NCI-H146 (cell line): ENCODE measurements at places on chromosomes 4 and X.

DNA sequence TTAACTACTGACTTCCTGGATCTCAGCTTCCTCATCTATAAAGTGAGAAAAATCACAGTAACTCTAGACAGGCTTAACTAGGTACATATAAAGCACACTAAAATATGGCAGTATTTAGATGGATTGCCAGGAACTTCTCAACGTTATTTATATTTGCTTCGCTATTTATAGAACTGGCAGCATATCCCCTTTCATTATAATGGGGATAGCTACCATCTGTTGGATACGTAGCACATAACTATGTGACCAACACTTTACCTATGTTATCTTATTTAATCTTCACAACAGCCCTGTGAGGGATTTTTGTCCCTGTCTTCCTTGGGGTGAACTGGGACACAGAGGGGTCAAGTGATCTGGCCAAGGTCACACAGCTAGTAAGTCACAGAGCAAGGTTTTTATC is 64.6 kb downstream of the ENPEP start:
- DNase-seq = no peak

DNA sequence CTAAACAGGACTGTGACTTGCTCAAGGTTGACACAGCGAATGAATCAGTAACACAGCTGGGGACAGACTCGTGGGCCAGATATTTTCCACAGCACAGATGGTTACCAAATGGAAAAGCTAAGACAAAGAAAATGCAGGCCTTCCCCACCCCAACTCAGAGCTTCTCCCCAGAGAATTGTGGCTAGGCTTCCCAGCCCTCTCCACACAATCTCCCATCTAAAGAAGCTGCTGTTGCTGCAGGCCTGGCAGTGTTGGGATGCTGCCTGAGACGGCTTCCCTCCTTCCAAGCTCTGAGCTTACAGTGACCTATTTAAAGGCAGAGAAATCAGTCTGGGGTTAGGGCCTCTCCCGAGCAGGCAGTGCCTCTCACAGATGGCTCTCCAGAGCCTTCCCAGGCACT is 46.5 kb upstream of the PGRMC1 start:
- DNase-seq = no peak

DNA sequence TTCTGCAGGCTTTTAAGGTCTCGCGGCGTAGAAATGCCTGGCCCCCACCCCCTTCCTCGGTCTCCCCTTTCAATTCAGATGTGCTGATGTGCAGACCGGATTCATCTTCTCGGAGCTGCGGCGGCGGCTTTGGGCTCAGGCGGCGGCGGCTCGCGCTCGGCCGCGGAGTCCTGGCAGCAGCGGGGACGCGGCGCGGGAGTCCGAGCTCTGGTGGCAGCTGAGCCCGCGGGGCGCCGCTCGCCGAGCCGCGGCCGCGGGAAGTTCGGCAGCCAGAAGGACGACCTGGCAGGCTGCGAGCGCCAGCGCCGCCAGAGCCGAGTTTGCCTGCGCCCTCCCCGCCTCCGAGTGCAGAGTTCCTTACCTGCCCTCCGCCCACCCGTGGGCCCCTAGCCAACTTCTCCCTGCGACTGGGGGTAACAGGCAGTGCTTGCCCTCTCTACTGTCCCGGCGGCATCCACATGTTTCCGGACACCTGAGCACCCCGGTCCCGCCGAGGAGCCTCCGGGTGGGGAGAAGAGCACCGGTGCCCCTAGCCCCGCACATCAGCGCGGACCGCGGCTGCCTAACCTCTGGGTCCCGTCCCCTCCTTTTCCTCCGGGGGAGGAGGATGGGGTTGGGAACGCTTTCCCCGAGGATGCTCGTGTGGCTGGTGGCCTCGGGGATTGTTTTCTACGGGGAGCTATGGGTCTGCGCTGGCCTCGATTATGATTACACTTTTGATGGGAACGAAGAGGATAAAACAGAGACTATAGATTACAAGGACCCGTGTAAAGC is 448 bp downstream of the TLL1 start:
- DNase-seq = peak; percentile 76

GRCh38 chr4:137389911-137390520 is 142.3 kb downstream of the PCDH18 start:
- DNase-seq = no peak

DNA sequence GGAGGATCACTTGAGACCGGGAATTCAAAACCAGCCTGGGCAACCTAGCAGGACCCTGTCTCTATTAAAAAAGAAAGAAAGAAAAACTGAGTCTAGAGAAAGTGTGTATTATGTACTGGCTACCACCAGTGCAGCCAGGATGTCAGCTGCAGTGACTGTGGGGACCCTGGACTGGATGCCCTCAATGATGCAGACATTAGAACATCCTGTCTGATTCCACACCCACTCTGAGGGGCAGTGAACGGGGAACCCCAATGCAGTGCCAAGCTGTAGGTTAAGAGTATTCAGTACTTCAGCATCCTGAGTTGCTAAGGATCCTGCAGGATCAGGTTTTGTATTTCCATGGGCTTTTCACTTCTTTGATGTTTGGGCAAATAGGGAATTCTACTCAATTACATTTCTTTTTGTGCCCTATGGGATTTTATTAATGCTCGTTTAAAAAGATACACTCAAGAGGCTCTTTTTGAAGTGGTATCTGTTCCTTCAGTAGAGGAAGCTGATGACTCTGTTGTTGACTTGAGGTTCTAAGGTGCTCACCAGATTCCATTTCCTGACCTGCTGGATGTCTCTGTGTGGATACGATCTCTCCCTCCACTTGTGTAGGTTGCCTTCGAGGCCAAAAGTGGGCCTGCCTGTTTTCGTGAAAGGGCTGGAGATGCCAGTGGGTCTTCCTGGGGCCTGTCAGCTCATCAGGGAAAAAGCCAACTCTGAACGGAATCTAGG is 85.9 kb upstream of the CLCN4 start:
- DNase-seq = no peak

- no peak for DNase-seq
These were observed 21.9 kb downstream of the NSG1 start for GRCh38 chr4:4408576-4409335.

DNA sequence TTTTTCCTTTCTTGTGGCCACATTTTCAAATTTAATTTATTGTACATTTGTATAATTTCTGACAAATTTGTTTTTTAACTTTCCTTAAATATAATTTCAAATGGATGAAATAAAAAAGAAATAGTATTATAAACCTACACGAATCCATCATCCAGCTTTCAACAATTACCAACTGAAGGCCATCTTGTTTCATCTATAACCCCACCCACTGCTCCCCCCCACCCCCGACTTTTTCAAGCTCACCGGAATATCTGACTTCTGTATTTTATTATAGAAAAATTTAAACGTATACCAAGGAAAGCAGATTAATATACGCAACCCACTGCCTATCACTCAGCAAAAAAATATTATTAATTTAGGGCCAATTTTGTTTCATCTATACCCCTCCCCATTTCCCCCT is 1.1 kb downstream of the MORF4L2 start:
- no peak for DNase-seq

- peak; percentile 11 for DNase-seq
These were observed 750 bp downstream of the ARMCX5 start for GRCh38 chrX:102599951-102600579.

DNA sequence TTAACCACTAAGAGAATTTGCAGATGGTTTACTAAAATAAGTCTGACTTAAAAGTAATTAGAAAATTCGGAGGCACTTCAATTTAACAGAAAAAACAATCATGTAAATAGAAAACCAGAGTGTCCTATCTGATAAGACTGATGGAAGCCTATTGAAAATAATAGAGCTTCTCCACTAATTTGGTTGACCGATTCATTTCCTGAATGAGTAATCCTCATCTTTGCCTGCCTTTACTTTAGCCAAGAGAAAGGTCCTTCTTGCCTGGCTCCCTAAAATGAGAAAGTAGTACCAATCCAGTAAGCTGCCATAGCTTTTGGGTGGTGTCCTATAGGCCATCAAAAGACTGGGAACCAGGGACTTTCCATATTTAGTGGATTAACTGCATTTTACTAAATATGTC is 48.4 kb downstream of the KCNIP4 start:
- DNase-seq = no peak

GRCh38 chr4:79687006-79687405 is 279.0 kb upstream of the GK2 start:
- no peak for DNase-seq

DNA sequence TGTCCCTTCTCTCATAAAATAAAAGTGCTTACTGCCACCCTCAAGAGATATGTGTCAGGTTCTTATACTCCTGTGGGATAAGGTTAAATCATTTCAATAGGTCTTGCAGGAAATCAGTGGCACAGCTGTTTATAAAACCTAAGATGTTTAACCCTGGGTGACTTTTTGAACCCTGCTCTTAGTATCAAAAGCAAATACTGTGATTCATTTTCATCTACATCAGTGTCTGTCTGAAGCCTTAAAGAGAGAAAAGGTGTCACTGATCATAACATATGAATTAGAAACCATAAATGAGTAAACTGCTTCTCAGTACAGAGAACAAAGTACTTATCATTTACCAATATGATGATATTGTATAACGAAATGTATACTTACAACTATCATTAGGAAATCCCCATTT is 59.0 kb downstream of the CCSER1 start:
- DNase-seq = no peak

- DNase-seq = no peak
These were observed 27.5 kb upstream of the CWH43 start for GRCh38 chr4:48958582-48958981.

GRCh38 chr4:113878668-113879067 is 100.8 kb downstream of the ARSJ start:
- peak; percentile 28 for DNase-seq

DNA sequence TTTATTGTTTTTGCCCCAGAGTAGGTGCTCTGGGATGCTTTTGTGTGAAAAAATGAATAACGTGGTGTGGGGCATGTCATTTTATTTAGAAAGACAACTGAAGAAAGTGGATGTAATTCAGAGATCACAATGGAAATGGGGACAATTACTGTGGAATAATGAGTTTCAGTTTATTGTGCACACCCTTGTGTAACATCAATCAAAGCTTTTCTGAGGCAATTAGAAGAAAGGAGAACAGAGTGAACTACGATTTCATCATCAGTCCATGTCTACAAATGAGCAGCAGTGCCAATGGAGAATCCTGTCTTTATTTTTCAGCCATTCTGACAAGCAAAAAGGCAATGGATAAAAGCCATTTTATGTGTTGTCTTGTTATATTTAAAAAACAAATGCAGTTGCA is 339.2 kb downstream of the TMA16 start:
- DNase-seq = no peak

- no peak for DNase-seq
These were observed 52.4 kb upstream of the GUCY1A1 start for GRCh38 chr4:155614111-155614762.

GRCh38 chr4:42750091-42750490 is 93.2 kb upstream of the ATP8A1 start:
- DNase-seq = no peak

DNA sequence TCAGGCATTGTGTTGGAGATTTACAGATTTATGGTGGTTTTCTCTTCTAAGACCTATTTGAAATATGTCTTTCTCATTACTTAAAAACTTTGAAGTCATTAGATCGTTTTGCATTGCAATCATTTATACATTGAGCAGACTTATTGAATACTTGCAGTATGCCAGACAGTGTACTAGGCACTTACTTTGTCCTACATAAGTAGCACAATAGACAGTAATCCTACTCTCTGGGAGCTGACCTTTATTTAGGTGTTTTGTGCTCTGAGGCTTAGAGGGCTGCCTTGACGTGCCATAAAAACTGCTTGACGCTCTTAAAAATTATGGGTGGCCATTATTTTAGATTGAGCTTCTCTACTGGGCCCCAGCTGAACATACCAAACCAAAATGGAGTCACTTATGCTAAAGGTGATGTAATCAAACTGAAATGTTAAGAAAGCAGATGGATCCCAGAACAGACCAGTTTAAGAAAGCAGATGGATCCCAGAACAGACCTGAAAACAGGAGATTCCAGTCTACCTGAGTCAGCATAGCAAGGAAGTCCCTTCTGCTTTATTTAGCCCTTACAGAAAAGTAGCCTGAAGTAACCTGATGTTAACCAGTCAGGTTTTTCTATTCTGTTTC is 42.4 kb downstream of the PTTG2 start:
- no peak for DNase-seq
